ENCODE measurements at places on chromosomes 2 and 18.

- DNase-seq: no peak
These were observed 101.7 kb upstream of the PGAP1 start for GRCh38 chr2:197028230-197028629.

GRCh38 chr2:42951263-42951938 is 159.0 kb upstream of the HAAO start:
- no peak for DNase-seq

DNA sequence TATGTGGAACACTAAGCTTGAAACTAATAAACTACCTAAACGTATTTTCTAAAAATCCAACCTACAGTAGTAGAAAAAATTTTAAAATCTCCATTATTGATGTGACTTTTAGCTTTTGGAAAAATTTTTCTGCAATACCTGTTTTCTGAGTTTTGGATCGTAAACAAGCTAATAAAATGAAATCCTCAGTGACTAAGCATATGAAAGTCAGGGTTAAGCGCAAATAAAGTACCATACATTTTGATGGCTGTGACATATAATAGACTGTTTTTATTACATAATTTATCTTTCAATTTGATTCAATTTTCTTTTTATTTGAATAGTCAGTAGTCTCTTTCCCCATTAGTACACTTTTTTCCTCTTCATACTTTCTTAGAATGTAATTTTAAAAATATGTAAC is 683.6 kb downstream of the NUP35 start:
- DNase-seq: no peak

DNA sequence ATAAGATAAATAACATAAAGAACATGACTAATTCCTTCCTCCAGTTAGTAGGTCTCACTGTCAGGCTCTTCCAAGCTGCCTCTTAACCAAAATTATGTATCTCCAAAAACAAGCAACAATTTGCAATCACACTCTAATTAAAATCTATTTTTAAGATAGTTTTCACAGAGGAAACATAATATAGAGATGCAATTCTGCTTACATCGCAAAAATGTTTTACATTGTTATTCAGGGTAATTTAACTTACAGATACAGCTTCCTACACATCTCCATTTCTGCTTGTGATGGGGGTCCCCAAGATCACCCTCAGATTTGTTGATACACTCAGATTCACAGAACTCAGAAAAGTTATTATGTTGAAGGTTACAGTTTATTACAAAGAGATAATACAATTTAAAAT is 115.5 kb downstream of the DSC3 start:
- DNase-seq: no peak

GRCh38 chr2:109254174-109254904 is 125.3 kb downstream of the SH3RF3 start:
- DNase-seq: no peak

GRCh38 chr18:62164310-62164709 is 22.5 kb downstream of the PIGN start:
- DNase-seq: no peak

DNA sequence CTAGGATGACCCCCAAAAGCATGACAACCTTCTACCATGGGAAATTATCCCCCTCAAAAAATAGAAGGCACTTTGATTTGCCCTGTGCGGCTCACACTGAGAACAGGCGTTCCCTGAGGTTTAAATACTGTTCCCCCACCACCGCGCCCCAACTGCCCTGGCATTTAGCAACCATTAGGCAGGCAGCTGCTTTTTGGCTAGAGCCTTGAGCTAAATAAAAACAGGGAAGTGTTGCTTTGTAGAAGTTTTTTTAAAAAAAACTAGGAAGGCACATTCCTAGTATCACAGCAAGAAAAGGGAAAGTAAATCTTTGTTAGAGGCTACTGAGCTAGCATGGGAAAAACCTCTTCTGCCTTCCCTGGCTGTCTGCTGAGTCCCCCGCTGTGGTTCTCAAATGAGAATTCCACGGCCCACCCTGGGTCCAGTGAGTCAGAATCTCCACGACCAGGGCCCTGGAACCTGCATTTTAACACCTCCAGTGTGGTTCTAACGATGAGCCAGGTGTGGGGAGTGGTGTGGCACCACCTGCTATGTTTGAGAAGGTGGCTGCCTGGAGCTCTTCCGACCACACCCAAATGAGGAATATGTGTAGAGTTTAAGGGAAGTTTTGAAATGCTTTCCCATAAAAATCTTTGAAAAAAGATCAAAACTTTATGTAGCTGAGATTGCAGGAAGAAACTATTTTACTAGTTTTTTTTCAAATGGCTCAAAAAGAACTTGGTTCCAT is 66.4 kb downstream of the VIT start:
- no peak for DNase-seq

- DNase-seq: no peak
These were observed 20.8 kb upstream of the MGAT5 start for GRCh38 chr2:134232868-134233727.

DNA sequence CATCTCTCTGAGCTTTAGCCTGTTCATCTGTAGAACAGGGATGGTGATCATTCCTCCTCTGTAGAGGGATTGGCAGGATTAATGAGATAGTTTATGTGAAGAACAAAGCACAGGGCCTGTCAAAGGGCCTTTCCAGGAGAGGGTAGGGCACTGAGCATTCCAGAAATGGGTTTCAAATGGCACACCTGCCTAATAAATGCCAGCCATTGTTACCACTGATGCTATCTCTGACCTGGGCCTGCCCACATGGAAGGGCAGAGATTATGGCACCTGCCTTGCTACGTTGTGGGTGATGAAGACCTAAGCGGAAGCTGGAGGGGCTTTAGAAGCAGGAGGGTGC is 31.0 kb upstream of the GMPPA start:
- no peak for DNase-seq

DNA sequence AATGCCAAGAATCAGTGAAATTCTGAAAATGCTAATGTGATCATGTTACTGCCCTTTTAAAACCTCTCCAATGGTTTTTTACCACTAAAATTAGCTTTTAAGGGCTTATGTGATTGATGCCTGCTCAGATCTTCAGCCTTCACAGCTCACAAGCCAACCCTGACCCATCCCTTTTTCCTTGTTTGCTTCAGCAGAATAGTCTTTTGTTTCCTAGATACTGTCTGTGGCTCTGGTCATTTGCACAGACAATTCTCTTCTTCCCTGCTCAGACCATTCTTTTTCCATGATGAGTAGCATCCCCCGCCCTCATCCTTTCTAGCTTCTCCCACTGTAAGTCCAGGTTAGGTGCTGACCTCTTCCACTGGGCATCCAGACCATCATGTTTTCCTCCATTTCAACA is 164.9 kb upstream of the NT5C1B start:
- DNase-seq: no peak

GRCh38 chr18:12287684-12288402 is 20.2 kb upstream of the TUBB6 start:
- peak; percentile 86 for DNase-seq

- DNase-seq: no peak
These were observed 71.0 kb upstream of the TMEFF2 start for GRCh38 chr2:192265751-192266150.

- DNase-seq: no peak
These were observed 5.6 kb downstream of the METTL5 start for GRCh38 chr2:169819106-169819505.

GRCh38 chr2:20940856-20941255 is 103.0 kb downstream of the APOB start:
- no peak for DNase-seq

DNA sequence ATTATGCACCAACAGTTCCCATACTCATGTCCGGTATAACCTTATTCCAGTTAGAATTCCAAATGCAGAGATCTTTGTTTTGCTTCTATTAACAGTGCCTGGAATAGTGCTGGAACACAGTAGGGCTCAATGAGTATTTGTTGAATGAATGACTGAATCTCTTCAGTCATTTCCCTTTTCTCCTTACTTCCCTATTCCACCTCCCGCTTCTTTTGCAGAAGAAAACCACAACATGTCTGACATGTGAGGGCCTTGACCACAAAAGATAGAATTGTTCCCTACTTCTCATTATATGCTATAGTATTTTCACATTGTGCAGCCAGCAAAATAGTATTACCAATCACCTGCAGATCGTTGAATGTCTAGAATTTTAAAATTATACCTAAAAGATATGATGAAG is 19.5 kb upstream of the HNRNPLL start:
- no peak for DNase-seq

DNA sequence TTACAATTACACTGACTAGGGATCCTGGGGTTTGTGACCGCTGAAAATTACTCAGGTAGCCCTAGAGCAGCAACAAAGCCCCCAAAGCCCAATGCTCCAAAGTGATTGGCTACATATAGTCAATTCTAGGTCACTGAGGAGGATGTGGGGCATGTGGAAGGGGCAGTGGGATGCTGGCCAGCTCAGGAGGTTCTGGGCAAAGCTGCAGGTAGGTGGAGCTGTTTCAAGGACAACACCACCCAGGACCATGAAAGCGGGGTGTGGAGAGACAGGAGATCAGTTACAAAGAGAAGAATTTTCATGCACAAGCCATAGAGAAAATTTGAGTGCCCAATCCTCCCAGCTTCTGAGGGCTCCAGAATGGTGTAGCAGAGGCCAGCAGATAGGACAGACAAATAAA is 75.0 kb upstream of the CCDC85A start:
- no peak for DNase-seq

DNA sequence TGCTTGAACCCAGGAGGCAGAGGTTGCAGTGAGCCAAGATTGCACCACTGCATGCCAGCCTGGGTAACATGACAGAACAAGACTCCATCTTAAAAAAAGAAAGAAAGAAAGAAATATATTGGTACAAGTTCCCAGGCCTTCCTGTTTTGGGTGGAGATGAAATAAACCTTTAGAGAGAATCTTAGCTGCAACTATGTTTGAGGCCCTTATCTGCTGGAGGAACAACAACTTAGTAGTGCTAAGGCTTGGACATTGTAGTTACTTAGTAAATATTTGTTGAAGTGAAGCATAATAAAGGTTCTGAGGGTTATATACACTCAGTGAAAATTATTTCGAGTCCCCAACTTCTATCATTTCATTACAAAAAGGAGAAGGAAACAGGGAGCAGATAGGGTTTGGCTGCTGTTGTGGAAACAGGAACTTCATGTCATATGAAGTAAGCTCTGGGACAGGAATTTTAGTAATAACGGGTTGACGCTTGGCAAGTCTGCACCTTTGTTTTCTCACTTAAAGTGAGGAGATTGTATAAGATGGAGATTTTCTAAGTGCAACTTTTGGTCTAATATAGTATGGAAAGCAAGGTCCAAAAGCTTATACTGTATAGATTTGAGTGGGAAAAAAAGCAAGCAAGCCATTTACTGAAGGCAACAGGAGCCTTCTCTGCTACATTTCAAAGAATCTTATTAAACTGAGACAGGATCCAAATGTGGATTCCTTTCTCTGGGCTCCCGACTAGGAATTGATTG is 40.0 kb upstream of the AGPS start:
- no peak for DNase-seq

GRCh38 chr2:136127356-136127755 is 9.4 kb upstream of the CXCR4 start:
- no peak for DNase-seq

DNA sequence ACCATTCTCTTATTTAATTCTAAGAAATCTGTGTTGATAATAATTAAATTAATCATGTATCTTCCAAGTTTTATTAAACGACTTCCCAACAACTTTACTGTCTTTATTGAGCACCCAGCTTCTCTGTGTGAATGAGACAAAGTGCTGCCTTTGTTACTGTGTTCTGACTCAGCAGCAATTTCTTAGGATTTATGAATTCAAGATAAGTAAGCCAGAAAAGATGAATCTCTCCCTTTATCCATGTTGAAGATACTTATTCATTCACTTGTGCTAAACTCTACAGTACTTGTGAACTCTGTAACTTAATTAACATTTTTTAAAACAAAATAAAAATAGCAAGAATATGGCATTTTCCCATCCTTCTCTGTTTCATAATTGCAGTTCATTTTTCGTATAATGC is 1403.3 kb upstream of the DDX18 start:
- no peak for DNase-seq

GRCh38 chr2:29241955-29242565 is 126.8 kb downstream of the CLIP4 start:
- no peak for DNase-seq

- peak; percentile 35 for DNase-seq
These were observed 11.4 kb upstream of the SLC20A1 start for GRCh38 chr2:112634153-112634873.

DNA sequence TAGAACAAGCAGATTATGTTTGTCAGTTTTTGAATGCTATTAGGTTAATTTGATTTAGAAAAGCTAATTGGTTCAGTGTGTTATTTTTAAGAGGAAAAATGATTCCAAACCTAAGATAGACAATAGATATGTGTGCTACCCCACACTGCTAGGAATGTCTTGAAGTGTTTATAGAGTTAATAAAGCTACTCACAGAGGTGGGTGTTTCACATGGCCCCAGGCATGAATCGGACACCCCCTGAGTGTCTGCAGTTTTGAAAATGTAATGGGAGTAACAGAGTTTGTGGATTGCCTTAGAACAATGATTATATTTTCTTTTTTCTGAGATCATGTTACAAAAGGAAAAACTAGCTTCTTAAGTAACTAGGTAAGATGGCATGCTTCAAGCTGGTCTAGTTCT is 348.3 kb downstream of the ADCYAP1 start:
- no peak for DNase-seq

- DNase-seq: no peak
These were observed 662.1 kb downstream of the LRP1B start for GRCh38 chr2:141468761-141469160.

DNA sequence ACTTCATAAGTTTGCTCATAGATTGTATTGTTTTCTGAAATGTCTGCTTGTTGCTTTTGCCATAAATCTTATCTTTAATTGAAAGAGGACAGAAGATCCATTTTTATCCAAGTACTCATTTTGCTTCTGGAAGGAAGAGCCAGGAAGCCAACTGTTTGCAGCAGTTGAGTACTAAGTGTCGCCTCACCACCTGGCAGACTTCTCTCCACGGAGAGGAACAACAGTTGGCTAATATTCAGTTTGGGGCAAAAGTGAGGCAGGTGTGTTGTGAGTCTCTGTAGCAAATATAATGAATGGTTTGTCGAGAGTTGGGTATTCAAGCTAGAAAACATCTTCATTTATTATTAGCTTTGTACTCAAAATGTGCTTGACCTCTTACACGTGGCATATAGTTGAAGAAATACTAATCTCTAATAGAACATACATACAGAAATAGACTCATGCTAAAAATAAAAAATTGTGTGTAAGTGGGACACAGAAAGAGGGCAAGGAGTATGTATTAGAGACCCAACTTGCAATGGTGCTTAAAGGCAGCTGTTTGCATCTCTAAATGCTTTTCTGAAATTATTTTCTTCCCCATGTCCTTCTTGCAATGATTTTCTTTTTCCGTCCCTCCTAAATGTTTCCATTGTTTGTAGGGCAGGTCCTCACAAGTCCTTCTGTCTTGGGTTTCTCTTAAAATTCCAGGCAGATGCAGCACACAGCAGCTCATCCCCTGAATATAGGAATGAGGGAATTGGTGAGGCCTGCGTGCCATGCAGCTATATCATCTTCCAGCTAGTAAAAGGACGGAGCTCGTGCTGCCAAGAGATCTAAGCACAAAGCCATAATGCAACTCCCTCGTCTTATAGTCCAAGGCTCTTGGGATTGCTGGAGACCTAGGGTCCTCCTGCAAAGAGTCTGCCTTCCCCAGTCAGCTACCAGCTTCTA is 44.8 kb upstream of the MAP3K20 start:
- no peak for DNase-seq

GRCh38 chr2:25447018-25447417 is 105.3 kb upstream of the DNMT3A start:
- no peak for DNase-seq

GRCh38 chr2:215878476-215879063 is 134.8 kb downstream of the MREG start:
- DNase-seq: no peak

Measured in sciatic nerve (tissue), 2 donors.